ENCODE measurements at places on chromosomes 13 and 19.

- DNase-seq = no peak
Observed at GRCh38 chr13:95707035-95707434, 30.1 kb downstream of the DNAJC3 start.

DNA sequence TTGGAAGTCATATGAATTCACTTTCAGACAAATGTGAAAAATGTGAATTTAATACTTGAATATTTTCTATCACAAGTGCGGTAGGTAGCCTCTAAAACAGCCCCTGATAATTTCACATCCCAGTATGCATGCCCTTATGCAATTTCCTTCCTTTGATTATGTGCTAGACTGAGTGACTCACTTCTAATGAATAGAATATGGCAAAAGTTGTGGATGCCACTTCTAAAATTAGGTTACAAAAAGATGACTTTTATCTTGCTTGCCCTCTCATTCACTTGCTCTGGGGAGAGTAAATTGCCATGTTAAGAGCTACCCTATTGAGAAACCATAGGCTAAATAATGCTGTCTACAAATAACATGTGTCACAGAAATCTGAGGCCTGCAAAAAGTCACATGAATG is 402.5 kb upstream of the PCDH9 start:
- DNase-seq = peak; percentile 66

DNA sequence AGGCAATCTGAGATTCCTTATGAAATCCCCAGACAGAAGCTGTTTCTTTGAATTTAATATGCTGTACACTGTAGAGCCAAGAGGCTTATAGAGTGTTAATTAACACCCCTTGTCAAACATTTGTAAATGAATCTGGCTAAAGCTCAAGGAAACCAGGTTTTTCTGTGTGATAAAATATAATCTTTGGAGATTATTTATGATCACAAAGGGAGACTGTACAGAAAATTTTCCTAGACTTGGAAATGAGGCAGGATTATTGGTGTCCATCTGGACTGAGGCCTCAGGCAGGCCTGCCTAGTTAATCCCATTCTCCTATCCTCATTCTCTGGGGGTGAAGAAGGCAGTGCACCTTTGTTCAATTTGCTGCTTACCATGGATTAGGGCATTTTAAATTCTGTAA is 17.8 kb downstream of the KL start:
- DNase-seq = no peak

- DNase-seq = no peak
Observed at GRCh38 chr13:65926750-65927171, 1303.4 kb downstream of the PCDH9 start.

- no peak for DNase-seq
Observed at GRCh38 chr19:16272945-16273344, 51.7 kb upstream of the KLF2 start.

GRCh38 chr13:63336549-63336948 is 1920.9 kb upstream of the PCDH20 start:
- no peak for DNase-seq

DNA sequence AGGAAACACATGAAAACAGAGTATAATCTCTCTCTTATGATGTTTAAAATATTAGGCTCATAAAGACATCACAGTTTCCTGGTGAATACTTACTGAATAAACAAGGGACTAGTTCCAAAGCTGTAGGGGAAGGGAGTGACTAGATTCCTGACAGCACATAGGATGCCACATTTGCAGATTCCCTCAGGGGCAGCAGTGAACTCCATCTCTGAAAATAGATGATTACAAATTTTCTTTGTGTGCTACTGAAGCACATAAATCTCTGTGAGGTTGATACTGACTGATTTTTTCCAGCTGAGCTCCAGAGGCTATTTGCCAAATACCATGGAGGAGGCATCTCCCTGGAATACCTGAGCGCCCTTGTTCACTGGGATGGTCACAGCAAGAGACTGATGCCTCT is 77.3 kb downstream of the FGF9 start:
- DNase-seq = no peak

GRCh38 chr19:36151144-36152018 is 866 bp downstream of the COX7A1 start:
- no peak for DNase-seq

DNA sequence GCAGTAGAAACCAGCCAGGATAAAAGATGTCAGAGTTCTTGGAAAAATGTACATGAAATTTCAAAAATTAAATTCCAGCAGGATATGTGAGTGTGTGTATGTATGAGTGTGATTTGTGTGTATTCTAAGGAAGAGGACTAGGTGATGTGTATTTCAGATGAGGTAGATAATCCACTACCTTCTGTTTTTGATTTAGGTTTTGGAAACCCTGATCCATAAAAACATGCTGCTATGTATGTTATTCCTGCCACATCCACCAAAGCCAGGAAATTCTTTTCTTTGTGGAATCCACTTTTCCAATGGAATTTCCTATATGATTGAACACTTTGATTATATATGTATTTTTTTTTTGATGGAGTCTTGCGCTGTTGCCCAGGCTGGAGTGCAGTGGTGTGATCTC is 276.9 kb downstream of the UQCRFS1 start:
- DNase-seq = no peak

DNA sequence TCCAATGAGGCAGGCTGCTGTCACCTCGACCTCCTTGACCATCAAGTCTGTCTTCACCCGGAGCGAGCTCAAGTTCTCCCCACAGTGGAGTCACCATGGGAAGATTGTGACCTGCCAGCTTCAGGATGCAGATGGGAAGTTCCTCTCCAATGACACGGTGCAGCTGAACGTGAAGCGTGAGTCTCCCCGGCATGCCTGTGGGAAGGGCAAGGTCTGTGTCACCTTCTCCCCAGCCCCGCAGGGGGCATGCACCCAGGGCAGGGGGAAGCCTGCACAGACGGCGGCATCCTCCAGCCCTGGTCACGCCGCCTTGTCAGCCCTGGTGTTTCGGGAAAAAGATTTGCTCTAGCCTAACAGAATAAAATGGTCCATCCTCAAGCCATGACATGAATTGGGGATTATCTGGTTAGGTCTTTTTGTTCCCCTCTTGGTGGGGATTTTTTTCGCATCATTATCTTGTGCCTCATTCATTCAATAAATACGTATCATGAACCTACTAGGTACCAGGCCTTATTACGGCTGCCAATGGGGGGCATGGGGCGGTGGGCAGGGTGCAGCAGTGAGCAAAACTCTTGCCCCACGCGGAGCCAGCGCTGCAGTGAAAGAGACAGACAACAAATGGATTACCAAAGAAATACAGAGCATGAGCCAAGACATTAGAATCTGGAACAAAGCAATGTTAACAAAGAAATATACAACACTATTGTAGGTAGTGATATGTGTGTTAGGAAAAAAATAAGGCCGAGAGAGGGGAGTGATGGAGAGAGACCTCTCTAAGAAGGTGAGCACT is 7.4 kb downstream of the CD22 start:
- no peak for DNase-seq

DNA sequence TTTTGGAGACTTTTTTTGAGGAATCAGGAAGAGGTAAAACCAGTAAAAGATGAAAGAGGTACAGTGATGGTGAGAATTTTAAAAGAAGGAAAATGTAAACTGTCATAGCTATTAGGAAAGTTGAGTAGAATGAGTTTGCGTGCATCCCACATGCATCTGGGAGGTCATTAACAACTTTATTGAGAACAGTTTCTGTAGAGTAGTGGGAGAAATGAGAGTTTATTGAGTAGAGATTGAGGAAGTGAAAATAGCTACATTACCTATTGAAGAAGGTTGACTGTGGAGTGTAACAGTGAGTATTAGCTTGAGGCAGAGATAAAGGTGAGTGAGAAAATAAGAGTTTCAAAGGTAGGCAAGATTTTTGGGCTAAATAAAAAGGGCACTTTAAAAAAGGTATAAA is 38.7 kb downstream of the BRCA2 start:
- no peak for DNase-seq

- DNase-seq = peak; percentile 46
Observed at GRCh38 chr13:23372264-23372906, 61.1 kb downstream of the SACS start.

DNA sequence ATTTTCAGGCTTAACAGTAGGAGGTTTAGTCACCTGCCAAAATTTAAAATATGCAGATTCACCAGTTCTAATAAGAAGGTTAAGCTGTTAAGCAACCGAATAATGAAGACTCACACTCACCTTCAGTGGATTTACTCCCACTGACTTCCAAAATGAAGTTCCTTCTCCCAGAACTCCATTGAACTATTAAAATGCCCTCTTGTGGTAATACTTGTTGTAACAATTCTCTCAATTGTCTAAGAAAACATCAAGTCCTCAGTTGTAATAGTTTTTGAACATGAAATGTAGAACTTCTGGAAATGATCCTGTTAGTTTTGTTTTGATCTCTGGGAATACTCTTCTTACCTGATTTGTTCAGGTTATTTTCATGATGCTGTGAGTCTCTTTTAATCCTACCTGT is 522.0 kb upstream of the ATXN8OS start:
- DNase-seq = no peak

GRCh38 chr13:75541961-75542360 is 4.3 kb upstream of the COMMD6 start:
- DNase-seq = no peak

DNA sequence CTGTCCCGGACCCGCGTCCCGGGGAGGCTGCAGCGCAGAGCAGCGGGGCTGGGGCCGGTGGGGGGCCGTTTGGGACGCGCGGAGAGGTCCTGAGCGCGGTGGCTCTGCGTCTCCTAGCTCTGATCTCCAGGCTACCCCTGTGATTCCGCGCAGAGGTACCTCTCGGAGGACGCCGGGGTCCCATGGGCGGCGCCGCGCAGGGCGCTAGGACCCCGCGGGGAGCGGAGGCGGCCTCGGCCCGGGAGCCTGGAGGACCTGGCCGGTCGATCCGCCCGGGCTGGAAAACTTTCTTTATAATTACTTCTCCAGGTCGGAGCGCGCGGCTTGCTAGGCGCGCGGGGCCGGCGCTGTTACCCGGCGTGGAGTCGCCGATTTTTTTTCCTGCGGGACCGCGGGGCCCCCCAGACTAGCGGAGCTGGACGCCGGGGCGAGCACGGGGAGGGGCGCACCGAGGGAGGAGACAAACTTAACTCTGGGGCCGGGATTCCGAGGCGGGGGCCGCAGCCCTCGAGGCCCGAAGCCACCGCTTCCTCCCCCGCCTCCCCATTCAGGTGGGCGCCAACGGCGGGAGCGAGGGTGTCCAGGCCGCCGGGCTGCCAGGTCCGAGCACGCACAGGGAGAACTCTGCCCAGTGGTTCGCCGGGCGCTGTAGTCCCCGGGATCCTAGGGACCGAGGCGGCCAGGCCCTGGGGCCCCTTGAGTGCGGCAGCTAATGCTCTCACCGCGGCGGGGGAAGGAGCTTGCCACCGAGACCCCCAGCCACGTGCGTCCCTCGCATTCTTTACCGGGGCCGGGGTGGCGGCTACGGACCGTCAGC is 848 bp upstream of the CEBPA start:
- peak; percentile 40 for DNase-seq

- DNase-seq = no peak
Observed at GRCh38 chr13:42056146-42056545, 7.7 kb downstream of the DGKH start.

- DNase-seq = peak; percentile 39
Observed at GRCh38 chr19:45391346-45391745, 13.5 kb downstream of the PPP1R13L start.

- DNase-seq = peak; percentile 50
Observed at GRCh38 chr19:1445185-1445931, 4.6 kb upstream of the APC2 start.

- DNase-seq = peak; percentile 98
Observed at GRCh38 chr13:33125821-33126570, 109.8 kb downstream of the KL start.

GRCh38 chr19:45768655-45768983 is 433 bp downstream of the SIX5 start:
- DNase-seq = peak; percentile 55

DNA sequence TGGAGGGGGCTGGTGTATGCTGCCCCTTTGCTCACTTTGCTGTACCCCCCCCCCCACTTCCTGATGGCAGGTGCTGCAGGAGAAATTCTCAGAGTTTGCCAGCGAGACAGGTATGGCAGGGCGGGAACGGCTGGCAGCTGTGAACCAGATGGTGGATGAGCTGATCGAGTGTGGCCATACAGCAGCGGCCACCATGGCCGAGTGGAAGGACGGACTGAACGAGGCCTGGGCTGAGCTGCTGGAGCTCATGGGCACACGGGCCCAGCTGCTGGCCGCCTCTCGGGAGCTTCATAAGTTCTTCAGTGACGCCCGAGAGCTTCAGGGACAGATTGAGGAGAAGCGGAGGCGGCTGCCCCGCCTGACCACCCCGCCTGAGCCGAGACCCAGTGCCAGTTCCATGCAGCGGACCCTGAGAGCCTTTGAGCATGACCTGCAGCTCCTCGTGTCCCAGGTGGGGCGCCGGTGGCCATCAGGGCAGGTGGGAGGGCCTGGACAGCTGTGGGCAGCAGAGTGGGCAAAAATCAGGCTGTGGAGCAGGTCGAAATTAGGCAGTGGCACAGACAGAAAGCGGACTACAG is 19.6 kb upstream of the SHKBP1 start:
- DNase-seq = no peak

GRCh38 chr13:22793598-22794134 is 387.1 kb upstream of the SGCG start:
- DNase-seq = no peak

GRCh38 chr19:35816846-35817245 is 4.2 kb upstream of the PRODH2 start:
- no peak for DNase-seq

DNA sequence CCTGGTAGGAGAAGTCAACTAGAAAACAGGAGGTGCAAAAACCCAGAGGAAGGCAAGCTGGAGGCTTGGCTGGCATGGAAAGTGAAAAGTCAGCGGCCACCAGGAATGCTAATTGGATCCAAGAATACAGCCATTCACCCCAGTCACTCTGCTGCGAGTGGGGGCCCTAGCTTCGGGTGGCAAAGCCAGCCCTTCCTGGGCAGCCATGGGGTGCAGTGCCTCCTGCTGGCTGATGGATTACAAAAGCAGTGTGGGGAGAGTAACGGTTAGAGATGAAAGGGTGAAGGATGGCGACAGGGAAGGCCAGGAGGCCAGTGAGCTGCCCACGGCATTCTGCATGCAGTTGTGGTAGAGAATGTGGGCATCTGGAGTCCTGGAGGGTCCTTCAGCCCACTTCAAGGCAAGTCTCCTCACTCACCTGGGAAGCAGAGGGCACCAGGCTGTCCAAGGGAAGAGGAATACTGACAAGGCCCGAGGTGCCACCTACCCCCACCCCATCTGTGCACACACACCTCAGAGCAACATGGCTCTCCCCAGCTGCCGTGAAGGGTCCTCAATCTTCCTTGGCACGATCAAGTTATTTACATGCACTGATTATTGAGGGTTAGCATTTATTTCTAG is 20.3 kb upstream of the EPHX3 start:
- peak; percentile 46 for DNase-seq

DNA sequence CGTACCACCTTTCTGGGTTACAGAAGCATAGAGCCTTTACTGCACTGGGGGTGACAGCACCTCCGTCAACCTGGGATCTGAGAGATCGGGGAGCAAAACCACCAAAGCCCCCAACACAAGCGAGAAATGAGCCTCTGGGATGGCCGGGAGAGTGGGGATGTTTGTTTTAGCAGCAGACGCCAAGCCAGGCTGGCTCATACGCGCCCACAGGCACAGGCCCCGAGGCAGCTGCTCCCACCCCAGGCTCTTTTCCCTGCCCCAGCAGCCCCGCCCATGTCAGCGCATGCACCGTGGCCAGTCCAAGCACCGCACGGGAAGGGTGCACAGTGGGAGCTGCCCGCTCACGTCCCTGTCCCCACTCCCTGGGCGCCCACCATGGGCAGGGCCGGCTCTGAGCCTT is 8.5 kb downstream of the PIP5K1C start:
- no peak for DNase-seq

GRCh38 chr13:103395139-103395538 is 328.9 kb upstream of the SLC10A2 start:
- no peak for DNase-seq
